ENCODE measurements at places on chromosomes 4 and X. TPM values are rescaled to one million over a fixed set of nuclear protein-coding genes. Genes with fewer than 3 reads are reported as not detected.

GAGE2A gene
- polyA plus RNA-seq, result not detected

GABRE gene
- polyA plus RNA-seq, result not detected

CXorf49B gene
- not detected for polyA plus RNA-seq

SPANXA2 gene
- polyA plus RNA-seq, result not detected

GRID2 gene
- polyA plus RNA-seq, result 452 TPM

DRD5 gene
- polyA plus RNA-seq, result not detected

JAKMIP1 gene
- polyA plus RNA-seq, result 30.5 TPM

GPR78 gene
- polyA plus RNA-seq, result not detected

CYSLTR1 gene
- polyA plus RNA-seq, result 1.1 TPM

ALB gene
- 3.3 TPM for polyA plus RNA-seq

MAP7D2 gene
- 155 TPM for polyA plus RNA-seq

MAOA gene
- polyA plus RNA-seq, result 0.92 TPM

EMCN gene
- 3.4 TPM for polyA plus RNA-seq

ADH7 gene
- polyA plus RNA-seq, result not detected

AKAP4 gene
- polyA plus RNA-seq, result not detected

NAA11 gene
- polyA plus RNA-seq, result not detected

DHX15 gene
- 126 TPM for polyA plus RNA-seq

DHRSX gene
- polyA plus RNA-seq, result 13.1 TPM

UGT2B11 gene
- not detected for polyA plus RNA-seq

CENPVL3 gene
- polyA plus RNA-seq, result not detected

NSUN7 gene
- not detected for polyA plus RNA-seq

GLRA2 gene
- 0.97 TPM for polyA plus RNA-seq

SPOCK3 gene
- polyA plus RNA-seq, result 351 TPM

MGAT4D gene
- not detected for polyA plus RNA-seq

SPANXB1 gene
- not detected for polyA plus RNA-seq

SCRG1 gene
- polyA plus RNA-seq, result 19.4 TPM

ATP2B3 gene
- 12.9 TPM for polyA plus RNA-seq

VSIG1 gene
- polyA plus RNA-seq, result 0.32 TPM

ENPEP gene
- polyA plus RNA-seq, result not detected

DGKK gene
- not detected for polyA plus RNA-seq

SRPK3 gene
- polyA plus RNA-seq, result not detected

TMEM150C gene
- polyA plus RNA-seq, result 0.78 TPM

DKK2 gene
- 2.3 TPM for polyA plus RNA-seq

CCSER1 gene
- 8.1 TPM for polyA plus RNA-seq

MEPE gene
- not detected for polyA plus RNA-seq

WDR17 gene
- polyA plus RNA-seq, result 43.7 TPM

COL25A1 gene
- polyA plus RNA-seq, result 1.0 TPM

DNASE1L1 gene
- polyA plus RNA-seq, result not detected

TMEM187 gene
- 1.6 TPM for polyA plus RNA-seq

TMEM255A gene
- 168 TPM for polyA plus RNA-seq

GAGE12F gene
- not detected for polyA plus RNA-seq

DRP2 gene
- 1.2 TPM for polyA plus RNA-seq

SLC4A4 gene
- polyA plus RNA-seq, result 41.8 TPM

TLL1 gene
- 1.4 TPM for polyA plus RNA-seq

AREG gene
- polyA plus RNA-seq, result 1.8 TPM

MAP9 gene
- 235 TPM for polyA plus RNA-seq

MAGED4B gene
- polyA plus RNA-seq, result 4.9 TPM

AMBN gene
- polyA plus RNA-seq, result not detected

SPANXA1 gene
- polyA plus RNA-seq, result not detected

CSAG2 gene
- not detected for polyA plus RNA-seq

RNF212 gene
- polyA plus RNA-seq, result 0.39 TPM

ARHGAP36 gene
- polyA plus RNA-seq, result not detected

NMU gene
- polyA plus RNA-seq, result 4.3 TPM

SYTL5 gene
- polyA plus RNA-seq, result not detected

GABRB1 gene
- polyA plus RNA-seq, result 31.8 TPM

IQCM gene
- polyA plus RNA-seq, result not detected

XAGE1A gene
- not detected for polyA plus RNA-seq

CACNA1F gene
- polyA plus RNA-seq, result not detected

PCYT1B gene
- polyA plus RNA-seq, result 0.88 TPM
